Smooth muscle cell of the brain vasculature (primary cell): ENCODE measurements at places on chromosomes 13 and 19.

DNA sequence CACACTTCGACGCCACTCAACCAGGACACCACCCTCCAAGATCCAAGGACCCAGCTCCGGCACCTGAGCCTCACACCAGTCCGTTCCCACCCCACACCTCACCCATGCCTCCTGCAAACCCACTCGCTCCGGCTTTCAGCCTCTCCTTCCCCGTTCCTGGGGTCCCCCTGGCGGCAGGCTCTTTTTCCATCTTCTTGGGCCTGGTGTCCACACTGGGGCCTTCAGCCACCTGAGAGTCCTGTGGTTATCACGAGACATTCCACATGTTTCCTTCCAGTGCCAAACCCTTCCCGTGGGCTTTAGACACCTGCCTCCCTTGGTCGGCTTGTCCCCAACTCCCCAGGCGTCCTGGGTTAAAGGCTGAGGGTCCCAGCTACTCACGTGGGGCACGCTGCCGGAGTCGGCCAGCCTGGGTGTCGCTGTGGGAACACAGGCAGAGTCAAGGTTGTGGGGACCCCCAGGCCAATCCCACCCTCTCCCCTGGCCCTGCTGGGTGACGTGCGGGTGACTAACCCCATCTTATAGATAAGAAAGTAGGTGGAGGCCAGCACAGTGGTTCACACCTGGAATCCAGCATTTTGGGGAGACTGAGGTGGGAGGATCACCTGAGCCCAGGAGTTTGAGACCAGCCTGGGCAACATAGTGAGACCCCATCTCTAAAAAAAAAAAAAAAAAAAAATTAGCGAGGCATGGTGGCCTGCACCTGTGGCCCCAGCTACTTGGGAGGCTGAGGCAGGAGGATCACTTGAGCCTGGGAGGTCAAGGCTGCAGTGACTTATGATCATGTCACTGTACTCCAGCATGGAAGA lies 1.9 kb downstream of the JSRP1 start:
- no peak for DNase-seq

DNA sequence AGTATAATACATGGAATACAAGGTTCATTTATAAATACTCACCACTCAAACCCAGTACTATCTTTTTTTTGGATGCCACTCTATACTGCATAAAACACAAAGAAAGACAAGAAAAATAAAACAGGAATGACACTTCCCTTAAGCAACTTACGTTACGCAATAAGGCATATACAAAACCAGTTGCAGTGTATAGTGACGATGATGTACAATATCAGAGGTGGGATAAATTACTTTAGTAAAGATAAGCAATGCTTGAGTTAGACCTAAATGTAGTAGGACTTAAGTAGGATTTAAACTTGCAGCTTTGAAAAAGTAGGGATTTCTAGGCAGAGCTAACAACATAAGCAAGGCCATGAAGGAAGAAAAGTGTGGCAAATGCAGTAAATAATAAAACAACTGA lies 374.9 kb downstream of the SPRY2 start:
- DNase-seq, result no peak

DNA sequence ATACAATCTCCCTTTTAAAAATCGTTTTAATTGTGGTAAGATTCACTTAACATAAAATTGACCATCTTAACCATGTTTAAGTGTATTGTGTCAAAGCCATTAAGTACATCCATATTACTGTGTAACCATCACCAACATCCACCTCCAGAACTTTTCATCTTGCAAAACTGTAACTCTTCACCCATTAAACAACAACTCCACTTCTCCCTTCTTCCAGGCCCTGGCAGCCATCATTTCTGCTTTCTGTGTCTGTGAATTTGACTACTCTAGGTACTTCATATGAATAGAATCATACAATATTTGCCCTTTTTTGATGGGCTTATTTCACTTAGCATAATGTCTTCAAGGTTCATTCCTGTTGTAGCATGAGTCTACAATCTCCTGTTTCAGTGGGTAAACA lies 36.5 kb upstream of the VWA8 start:
- DNase-seq, result no peak

DNA sequence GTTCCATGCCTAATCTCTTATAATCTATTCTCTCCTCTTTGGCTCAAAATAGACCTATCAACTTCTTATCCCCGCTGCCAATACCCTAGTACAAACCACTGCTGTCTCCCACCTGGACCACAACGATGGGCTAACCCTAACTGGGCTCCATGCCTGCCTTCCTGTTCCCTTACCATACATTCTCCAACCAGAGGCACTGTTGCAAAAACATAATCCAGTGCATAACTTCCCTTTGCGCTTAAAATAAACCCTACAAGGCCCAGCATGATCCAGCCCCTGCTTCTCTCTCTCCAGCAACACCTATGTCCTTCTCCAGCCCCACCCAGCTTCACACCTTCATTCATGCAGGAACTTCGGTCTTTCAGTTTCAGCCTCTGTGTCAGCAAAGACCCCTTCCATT lies 27.4 kb upstream of the CEBPA start:
- DNase-seq, result no peak

- DNase-seq, result no peak
Observed at GRCh38 chr13:33752597-33752996, 65.4 kb upstream of the RFC3 start.

- no peak for DNase-seq
Observed at GRCh38 chr19:40370997-40371801, 18.8 kb downstream of the HIPK4 start.

DNA sequence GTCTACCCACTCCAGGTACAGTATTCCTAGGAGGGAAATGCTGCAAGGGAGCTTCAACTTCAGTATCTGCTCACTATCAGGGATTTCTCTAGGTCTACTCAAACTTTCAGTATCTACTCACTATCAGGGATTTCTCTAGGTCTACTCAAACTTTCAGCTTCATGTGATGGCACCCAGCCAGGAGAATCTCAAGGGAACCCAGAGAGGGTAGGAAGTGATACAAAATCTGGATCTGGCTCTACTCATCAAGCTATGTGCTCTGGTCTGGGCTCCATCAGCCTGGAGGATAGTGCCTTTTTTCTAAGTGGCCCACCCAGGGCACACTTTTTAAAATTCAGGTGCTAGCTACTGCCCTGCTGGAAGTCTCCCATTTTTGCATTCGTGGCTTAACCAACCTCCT lies 52.3 kb upstream of the FNDC3A start:
- DNase-seq, result no peak

- no peak for DNase-seq
Observed at GRCh38 chr13:97223037-97223710, 1.0 kb downstream of the MBNL2 start.

GRCh38 chr13:22497991-22498780 lies 682.6 kb upstream of the SGCG start:
- no peak for DNase-seq

- no peak for DNase-seq
Observed at GRCh38 chr19:12838182-12838885, at the start of gene MAST1. MAST1 (plus strand) TSS chr19:12838515; CDS start chr19:12838573, 58 bp downstream.

- DNase-seq, result no peak
Observed at GRCh38 chr19:42278452-42279154, 9.6 kb downstream of the CIC start.

DNA sequence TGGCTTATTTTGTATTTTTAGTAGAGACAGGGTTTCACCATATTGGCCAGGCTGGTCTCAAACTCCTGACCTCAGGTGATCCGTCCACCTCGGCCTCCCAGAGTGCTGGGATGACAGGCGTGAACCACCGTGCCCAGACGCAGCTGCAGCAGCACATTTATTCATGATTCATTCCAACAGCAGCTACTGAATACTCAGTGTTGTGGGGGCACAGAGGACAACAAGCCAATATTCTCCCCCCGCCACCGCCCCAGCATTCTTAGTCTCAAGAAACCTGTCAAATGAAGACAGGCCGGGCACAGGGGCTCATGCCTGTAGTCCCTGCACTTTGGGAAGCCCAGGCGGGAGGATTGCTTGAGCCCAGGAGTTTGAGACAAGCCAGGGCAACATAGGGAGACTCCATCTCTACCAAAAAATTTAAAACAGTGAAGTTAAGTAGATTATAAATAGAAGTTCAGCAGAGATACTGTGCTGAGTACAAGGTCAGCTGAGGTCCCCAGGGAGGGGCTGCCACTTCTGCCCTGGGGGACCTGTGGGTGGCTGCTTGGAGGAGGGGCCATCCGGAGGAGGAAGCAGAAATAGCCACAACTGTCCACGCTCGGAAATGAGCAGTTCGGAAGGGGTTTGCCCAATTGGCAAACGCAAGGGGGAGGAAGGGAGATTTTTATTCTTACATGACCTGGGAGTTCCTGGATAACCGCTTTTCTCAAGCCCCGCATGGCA lies 4.3 kb downstream of the DOT1L start:
- no peak for DNase-seq

- no peak for DNase-seq
Observed at GRCh38 chr13:98751367-98751782, 1.1 kb downstream of the SLC15A1 start.

- DNase-seq, result no peak
Observed at GRCh38 chr19:58279925-58280316, 1.2 kb downstream of the ZNF8 start.

- DNase-seq, result no peak
Observed at GRCh38 chr13:99991828-99992775, 10.5 kb downstream of the ZIC2 start.
